ENCODE measurements at places on chromosomes 3 and 15.

GRCh38 chr3:189813647-189814240 is 182.6 kb downstream of the TP63 start:
- no peak for DNase-seq

DNA sequence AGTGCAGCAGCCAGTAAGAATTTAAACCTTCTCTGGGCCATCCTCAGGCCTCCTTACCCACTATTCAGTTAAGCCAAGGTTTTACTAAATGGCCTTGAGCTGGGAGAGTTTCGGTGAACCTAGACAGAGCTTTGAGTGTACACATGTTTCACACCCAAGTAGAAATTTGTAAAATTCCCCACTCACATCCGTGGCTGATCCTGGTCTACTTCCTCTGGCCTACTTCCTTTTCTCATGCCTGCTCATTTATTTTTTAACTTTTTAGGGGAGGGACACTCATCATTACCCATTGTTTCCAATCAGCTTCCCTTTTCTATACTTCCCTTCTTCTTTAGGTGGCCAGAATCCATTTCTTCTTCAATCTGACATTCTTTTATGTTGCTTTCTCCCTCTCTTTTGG is 7.6 kb downstream of the CX3CR1 start:
- no peak for DNase-seq

GRCh38 chr3:31159331-31160039 is 265.0 kb upstream of the GADL1 start:
- DNase-seq: no peak

DNA sequence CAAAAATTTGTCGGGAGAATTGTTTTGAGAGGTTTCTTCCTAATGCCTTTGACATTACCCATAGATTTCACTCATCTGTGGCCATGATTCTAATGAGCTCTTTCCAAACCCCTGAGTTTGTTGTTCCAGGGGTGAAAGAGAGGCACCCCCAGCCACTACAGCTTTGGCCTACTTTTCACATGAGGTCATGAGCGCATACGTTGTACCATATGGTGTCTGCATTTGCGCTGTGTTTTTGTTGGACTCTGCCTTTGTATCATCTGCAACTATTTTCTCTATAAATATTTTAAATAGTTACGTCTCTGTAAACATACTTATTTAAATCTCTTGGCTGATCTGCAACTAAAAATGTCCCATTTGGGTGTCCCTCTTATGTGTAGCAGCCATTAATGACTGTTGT is 107.9 kb downstream of the LRTM1 start:
- DNase-seq: no peak

- no peak for DNase-seq
These were observed 1.0 kb upstream of the IFRD2 start for GRCh38 chr3:50293079-50293801.

GRCh38 chr3:86951322-86951721 is 39.6 kb downstream of the VGLL3 start:
- DNase-seq: no peak

Measured in head of caudate nucleus (tissue), 42 donors.